H54 (cell line): ENCODE measurements at places on chromosomes 4 and X.

GRCh38 chr4:7767966-7768365 lies 171.7 kb downstream of the AFAP1 start:
- DNase-seq = no peak

GRCh38 chr4:83272900-83273299 lies 11.7 kb downstream of the COQ2 start:
- no peak for DNase-seq

DNA sequence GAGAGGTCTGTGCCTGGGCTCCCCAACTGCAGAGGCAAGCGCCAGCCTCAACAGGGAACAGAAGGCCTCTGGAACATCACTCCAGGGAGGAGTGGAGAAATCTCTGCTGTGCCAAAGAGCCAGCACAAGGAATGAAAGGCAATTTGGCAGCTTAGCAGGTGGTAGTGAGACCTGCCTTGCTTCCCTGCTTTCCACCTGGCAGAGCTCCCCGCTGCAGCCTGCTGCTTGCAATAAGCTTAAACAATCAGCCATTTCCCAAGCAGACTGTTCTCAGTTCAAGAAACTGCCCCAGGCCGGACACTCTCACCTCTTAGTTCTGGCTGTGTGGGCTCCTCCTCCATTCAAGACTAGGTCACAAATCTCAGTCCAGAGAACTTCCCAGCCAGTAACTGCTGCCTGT lies 370.6 kb downstream of the MAGEB5 start:
- no peak for DNase-seq

GRCh38 chrX:118205421-118206395 lies 89.1 kb upstream of the KLHL13 start:
- no peak for DNase-seq

- DNase-seq = no peak
Measured at GRCh38 chr4:176872461-176872860, 79.7 kb upstream of the VEGFC start.

DNA sequence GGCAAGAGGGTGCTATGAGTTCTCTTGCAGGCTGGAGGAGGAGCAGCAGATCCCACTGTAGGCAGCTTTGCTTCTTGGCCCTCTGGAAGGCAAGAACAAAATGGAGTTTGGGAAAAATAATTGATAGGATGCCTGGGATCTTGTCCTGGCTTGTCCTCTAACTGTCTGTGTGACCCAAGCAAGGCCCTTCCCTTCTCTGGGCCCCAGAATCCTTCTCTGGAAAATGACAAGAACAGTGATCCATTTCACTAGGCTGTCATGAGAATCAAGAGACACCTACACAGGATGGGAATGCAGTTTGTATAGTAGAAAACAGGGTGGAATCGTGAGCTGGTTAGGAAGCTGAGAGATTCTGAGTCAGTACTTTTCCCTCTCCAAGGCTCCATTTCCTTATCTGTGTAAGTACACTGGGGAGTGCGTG lies 133.3 kb downstream of the PJA1 start:
- DNase-seq = no peak

DNA sequence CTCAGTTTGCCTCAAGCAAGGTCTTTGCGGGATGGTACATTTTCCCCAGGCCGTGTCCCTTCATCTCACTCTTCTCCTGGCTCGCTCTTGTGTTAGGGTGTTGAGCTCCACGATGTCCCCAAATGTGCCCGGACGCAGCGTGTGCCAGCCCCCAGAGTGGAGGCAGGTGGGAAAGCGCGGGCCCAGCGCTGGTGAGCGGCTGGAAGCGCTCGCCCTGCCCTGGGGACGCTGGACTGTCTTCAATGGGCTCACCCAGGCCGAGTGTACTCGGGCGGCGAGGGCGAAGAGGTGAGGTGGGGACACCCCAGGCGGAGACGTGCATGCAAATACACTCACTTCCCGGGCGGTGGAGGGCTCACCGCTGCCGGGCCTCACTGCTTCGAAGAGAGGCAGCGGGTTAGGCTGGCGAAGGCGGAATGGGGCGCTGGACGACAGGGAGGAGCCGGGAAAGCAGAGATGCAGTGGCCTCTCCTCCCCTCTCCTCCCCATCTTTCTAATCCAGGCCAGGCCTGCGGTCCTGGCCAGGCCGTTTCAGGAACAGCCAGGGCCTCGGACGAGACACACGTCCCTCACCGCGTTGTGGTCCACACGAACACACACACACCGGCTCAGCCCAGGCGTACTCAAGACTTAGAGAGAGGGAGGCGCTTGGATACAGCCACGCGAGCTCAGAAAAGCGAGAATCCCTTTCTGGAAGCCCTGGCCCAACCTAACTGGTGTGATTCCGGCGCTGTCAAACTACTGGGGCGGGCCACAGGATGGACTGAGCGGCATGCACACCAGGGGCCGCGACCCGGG lies 2.2 kb downstream of the NKX6-1 start:
- DNase-seq = no peak

GRCh38 chr4:17368408-17368807 lies 143.5 kb downstream of the QDPR start:
- DNase-seq = no peak

- DNase-seq = no peak
Measured at GRCh38 chr4:61590881-61591280, 390.8 kb downstream of the ADGRL3 start.

GRCh38 chrX:139751053-139751452 lies 43.1 kb upstream of the MCF2 start:
- no peak for DNase-seq

GRCh38 chr4:71367546-71367945 lies 28.7 kb downstream of the SLC4A4 start:
- DNase-seq = no peak

GRCh38 chr4:152540293-152540674 lies 4.4 kb upstream of the FBXW7 start:
- DNase-seq = no peak

DNA sequence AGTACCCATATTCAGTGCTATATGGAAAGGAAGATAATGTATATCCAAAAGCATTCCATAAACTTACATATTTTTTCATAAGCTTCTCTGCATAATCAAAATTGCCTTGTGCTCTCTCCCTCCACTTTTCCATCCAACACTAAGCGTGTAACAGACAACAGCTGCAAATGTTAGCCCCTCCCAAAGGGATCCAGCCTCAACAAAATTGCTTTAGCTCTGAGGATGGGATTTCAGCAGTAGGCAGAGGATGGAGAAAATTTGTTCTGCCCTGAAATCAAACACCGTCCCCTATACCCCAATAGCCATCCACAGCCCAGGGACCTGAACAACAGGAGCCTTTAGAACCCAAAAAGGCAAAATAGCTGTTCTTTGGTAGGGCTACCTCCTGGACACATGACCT lies 28.8 kb upstream of the FGF13 start:
- no peak for DNase-seq

DNA sequence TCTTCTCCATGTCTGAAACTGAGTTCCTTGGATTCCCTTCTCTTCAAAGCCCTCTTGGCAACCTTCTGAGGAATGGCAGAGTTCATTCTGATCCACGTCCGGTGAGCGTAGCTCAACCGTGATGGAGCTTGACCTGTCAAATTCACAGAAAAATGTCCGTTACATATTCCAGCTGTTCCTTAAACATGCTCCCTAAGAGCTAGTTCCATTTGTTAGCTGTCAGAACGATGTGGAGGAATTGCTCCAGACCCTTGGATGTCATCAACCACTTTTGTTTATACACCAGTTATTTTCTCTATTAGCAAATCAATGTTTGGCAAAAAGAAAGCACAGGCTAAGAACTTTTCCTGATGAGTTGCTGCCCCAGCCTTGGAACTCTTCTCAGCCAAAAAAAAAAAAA lies 50.1 kb downstream of the NHS start:
- DNase-seq = no peak
